CD4-positive, alpha-beta T cell treated with Interleukin-6 at 100 ng/mL for 8 hours (primary cell): ENCODE measurements at places on chromosomes 2 and 18.

- no peak for DNase-seq
Observed at GRCh38 chr2:75327334-75327733, 128.0 kb upstream of the TACR1 start.

DNA sequence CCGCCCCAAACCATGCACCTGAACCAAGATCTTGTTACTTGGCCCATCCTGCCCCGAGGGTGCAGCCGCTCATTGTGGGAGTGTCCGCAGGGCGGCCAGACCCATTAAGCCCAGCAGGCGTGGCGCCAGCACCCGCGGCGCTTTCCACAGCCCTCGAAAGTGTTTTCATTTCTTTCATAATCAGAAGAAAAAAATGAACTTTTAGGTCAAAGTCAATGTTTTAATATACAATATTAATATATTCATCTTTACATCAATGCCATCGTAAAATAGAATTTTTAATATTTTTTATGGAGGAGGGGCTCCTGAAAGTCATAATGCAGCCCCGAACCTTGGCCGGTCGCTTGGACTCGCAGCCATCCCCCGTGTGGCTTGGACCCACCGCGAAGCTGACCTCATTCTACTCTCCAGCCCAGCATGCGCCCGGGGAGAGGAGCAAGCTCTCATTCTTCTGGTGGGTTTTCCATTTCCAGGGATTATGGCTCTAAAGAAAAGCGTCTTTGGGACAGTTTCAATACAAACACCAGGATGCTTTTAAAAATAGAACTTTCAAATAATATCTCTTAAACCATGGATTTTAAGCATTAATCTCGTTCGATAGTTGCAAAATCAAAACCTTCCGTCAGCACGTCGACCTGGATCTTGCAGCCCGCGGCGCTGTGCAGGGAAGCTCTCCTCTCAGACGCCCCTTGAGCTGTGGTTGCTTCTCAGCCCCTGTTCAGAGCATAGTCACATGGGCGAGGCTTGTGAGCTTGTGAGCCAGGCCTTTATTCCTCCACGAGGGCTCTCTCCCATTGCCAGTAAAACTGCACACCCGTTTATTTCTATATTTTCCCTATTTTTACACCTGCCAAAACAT, 17.2 kb upstream of the ASB1 start:
- DNase-seq: no peak

GRCh38 chr2:143885461-143885860, 634.5 kb downstream of the ZEB2 start:
- DNase-seq: no peak

- no peak for DNase-seq
Observed at GRCh38 chr18:2686349-2686968, 30.9 kb downstream of the SMCHD1 start.

DNA sequence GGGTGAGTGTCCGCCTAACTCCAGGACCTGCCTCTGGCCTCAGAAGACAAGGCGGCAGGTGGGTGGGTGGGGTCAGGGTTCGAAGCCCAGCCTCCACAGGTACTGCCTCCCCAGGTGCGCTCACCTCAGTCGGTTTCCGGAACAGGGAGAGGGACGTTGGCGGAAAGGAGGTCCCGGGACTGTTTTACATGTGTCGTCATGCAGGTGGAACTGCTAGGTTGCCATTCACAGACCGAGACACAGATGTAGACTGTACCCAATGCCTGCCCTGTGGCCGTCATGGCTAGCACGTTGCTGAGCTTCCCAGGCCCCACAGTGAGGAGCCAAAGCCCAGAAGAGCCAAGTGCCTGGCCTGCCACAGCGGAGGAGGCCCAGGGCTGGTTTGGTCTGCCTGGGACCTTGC, 284.0 kb upstream of the HS6ST1 start:
- DNase-seq: no peak
